Esophagus squamous epithelium (tissue), 5 donors: ENCODE measurements at places on chromosomes 7 and 10.

GRCh38 chr10:13272164-13272571, 27.7 kb downstream of the PHYH start:
- no peak for DNase-seq

DNA sequence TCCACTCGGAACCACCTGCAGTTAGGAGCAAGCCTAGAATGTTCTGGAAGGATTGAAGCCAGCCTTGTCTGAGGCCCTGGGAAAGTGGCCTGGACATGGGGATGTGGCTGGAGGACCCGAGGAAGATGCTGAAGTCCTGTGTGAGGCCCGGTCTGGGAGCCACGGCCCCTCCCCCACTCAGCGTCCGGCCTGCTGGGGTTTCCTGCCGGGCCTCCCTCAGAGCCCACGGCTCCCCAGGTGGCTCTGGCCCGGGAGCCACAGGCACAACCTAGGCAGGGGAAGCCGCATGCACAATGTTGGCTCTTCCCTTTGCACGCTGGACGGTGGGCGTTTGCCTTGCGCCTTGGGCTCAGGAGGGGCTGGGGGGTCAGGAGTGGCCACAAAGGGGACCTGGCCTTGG, 39.0 kb downstream of the UNCX start:
- no peak for DNase-seq

DNA sequence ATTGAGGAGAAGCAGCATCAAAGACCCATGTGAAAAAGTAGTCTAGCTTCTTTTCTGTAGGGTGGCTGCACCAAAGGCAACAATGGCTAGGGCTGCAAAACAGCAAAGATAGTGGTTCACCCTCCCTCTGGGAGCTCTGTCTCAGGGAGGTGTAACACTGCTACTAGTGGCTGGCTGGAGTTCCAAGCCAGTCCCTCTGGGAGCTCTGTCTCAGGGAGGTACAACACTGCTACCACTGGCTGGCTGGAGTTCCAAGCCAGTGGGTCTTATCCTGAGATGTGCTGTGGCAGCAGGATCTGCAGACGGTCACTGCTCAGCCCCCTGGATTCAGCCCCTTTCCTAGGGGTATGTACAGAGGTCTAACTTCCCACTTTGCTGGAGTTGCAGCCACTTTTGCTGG, 37.9 kb upstream of the TMEM140 start:
- DNase-seq, result no peak

DNA sequence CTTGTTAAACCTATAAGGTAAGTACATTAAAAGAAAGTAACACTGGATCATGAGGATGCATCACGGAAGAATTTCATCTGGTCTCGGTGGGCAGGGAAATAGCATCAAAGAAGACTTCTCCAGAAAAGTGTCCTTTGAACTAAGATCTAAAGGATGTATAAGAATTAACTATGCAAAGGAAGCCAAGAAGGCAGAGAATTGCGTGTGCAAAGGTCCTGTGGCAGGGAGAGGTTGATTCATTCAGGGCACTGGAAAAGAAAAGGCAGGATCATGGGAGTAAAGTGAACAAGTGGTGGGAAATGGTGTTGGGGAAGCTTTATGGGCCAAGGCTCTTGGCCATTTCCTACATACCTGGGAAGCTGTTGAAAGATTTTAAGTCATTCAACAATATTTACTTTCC, 288.3 kb downstream of the SFMBT2 start:
- DNase-seq, result no peak

DNA sequence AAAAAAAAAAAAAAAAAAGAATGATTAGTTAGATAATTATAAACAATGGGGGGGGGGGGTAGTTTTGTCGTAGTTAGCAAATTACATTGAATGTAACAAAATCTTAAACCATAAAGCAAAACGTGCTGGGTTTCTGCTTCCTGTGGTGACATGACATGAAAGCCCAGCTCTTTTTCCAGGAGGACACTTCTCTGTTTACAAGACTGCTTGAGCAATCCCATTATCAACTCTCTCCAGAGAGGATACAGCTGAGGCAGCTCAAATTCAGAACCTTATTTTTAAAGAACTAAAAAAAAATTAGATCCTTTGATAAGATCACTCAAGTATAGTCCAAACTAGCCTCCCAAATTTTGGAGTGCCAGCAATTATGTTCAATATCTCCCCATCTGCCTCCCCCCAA, 58.6 kb downstream of the ADRB1 start:
- DNase-seq, result no peak

DNA sequence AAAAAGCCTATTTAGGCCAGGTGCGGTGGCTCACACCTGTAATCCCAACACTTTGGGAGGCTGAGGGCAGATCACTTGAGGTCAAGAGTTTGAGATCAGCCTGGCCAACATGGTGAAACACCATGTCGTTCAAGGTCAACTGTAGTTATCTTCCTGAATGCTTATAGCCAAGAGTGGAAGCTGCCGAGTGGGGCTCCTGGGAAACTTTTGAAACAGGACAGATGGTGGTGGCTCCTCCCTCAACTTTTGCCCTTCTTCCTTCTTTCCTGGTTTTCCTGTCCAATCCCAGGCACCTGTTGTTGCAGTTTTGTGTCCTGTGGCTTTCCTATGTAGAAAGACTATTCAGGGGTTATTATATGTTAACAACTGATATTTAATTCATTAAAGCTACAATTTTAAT, 8.7 kb upstream of the PPIA start:
- DNase-seq, result no peak

- no peak for DNase-seq
Observed at GRCh38 chr10:34340934-34341333, 474.2 kb downstream of the PARD3 start.

GRCh38 chr10:35000936-35001335, 89.2 kb downstream of the CUL2 start:
- no peak for DNase-seq

- no peak for DNase-seq
Observed at GRCh38 chr10:61108915-61109314, 164.9 kb upstream of the RHOBTB1 start.

- DNase-seq, result no peak
Observed at GRCh38 chr7:142885311-142886230, at the start of gene TRPV6. Gene TRPV6, minus strand, starts transcription at chr7:142885745.

GRCh38 chr7:44045226-44046014, 918 bp downstream of the DBNL start:
- no peak for DNase-seq
